ENCODE measurements at places on chromosomes 4 and X.

- no peak for DNase-seq
Observed at GRCh38 chr4:6076391-6076790, 58.2 kb upstream of the C4orf50 start.

DNA sequence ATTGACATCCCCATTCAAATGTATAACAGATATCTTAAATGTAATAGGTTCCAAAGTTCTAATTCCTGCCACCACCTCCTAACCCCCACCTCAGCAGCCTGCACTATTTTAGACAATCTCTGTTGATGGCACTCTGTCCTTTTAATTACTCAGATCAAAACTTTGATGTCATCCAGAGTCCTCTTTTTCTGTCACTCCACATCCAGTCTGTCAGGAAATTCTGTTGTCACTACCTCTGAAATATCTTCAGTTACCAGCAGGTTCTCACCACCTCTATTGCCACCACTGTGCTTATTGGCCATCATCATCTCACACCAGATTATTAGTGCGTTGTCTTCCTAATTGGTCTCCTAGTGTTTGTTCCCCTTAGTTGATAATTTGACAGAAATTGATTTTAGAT lies 76.2 kb downstream of the PTPN13 start:
- DNase-seq: no peak

DNA sequence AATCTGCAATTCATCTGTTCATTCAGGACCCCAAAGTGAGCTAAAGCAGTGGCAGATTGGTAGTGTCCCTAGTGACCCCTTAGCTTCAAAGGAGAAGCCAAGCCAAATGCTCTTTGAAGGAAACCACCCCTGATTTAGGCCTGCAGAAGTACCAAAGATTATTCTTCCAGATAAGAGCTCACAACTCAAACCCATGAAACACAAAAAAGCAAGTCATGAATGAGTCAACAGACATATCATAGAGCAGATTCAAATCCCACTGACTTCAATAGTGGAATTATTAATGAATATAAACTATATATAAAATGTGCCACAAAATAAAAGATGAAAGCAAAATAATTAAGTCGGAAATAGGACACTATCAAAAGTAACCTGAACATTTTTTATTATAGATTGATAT lies 197.6 kb downstream of the SCFD2 start:
- no peak for DNase-seq

DNA sequence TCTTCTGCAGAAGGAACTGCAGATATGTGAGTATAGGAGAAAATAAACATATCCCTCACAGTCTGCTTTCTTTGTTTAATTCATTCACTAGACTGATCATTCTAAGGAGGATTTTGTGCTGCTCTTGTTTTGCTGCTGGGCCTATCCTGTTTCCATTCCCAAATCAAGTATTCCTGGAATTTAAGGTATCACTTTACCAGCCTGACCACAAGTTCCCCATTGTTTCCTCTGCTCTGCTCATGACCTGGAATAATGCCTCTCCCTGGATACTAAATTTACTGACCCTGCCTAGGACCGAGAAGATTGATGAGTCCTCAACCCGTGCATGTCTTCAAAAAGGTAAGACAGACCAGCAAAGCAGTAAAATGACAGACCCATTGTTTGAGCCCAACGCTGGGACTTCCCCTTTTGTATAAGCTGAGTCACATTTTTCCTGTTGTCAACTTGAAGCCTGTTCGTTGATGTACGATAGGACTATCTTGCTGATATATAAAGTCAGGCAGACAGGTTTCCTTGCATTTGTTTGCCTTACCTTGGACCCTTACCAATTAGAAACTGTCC lies 85.5 kb upstream of the TET2 start:
- DNase-seq: peak; percentile 37

DNA sequence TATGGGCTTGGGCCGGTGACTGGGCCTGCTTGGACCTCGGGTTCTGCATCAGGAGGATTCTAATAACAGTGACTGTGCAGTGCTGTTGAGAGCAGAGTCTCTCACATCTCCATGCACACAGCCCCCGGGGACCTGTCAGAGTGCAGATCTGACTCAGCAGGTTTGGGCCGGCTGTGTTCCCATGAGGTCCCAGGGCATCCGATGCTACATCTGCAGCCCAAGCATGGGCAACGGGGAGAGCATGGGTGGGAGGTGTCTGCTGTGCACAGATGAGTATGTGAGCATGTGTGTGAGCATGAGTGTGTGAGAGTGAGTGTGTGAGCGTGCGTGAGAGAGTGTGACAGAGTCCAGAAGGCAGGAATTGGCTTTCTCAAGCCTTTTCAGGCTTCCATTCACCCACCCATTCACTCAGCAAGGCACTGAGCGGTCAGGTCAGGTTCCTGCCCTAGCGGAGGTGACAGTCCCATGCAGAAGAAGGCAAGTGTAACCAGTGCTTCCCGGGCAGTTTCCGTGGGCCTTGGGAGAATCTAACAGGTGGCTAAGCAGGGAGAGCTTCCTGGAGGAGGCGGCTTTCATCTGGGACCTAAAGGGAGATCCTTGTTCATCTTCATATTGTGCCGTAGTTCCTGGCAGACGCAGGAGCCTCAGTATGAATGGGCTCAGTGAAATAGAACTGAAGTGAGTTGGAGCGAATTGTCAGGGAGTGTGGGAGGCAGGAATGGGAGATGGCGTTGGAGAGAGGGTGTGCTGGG lies 62.6 kb downstream of the SORCS2 start:
- DNase-seq: no peak

- no peak for DNase-seq
Observed at GRCh38 chrX:20623448-20623847, 356.7 kb upstream of the RPS6KA3 start.

- DNase-seq: no peak
Observed at GRCh38 chr4:115824630-115825029, 711.2 kb upstream of the NDST4 start.

DNA sequence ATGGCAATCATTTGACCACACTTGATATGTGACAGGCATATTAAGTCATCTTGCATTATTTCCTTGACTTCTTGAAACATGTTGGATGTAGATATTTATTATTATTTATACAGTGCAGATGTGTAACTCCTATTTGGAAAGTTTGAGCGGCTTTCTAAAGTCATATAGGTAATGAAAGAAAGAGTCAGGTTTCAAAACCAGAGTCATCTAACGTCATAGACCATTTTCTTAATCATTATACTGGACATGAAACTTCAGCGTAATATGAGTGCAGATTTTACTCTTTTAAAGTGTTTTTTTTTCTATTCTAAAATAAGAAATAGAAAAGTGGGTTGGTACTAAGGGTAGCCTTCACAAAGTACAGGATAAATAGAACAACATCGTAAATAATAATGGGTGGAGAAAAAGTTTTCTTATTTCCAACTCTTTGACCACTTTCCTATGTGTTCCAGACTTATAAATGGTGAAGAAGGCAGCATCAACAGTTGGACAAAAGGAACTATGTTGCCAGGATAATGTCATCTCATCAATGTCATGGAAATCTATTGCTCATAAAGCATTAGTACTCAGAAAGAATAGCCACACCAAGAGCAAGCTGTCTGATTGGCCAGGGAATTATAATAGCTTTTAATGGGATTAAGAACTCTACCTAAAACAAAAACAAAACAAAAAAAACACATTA lies 108.0 kb upstream of the PCDH18 start:
- no peak for DNase-seq

DNA sequence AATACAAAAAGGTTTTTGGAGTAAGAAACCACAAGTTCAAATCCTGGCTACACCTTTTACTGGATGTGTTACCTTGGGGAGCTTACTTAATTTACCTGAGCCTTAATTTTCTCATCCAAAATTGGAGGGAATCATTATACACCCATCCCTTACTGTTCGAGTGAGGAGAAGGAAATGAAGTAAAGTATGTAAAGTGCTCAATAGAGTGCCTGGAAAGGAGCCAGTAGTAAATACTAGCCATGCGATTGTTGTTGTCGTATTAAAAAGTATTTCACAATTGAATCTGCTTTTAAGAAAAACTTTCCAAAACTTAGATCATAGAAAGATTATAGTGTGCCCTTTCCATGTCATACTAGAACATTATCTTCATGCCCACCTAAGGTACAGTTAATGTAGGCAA lies 124.5 kb downstream of the ATXN3L start:
- no peak for DNase-seq
